ENCODE measurements at places on chromosomes 5 and 9.

- no peak for DNase-seq
These were observed 15.2 kb downstream of the EXD3 start for GRCh38 chr9:137407590-137408300.

- no peak for DNase-seq
These were observed 1306.3 kb upstream of the ACO1 start for GRCh38 chr9:31078175-31078574.

- DNase-seq, result no peak
These were observed 24.1 kb downstream of the ZNF462 start for GRCh38 chr9:106887066-106887465.

- no peak for DNase-seq
These were observed 199.9 kb downstream of the PIK3R1 start for GRCh38 chr5:68415177-68416085.

DNA sequence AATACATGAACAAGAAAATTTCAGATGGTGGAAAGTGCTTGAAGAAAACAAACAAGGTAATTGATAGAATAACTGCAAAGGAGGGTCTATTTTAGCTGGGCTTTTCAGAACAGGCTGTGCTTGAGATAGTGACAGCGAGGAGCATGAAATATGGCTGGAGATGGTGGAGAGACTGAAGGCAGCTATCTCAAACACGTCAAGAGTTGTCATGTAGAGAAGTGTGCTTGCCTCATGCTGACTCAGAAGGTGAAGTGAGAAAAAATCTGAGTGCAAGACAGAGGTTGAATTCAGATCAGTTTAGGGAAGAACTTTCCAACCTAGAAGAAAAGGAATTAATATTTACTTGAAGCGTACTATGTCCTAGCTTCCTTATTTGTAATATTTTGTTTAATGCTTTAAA lies 115.5 kb upstream of the RANBP3L start:
- DNase-seq, result no peak

- DNase-seq, result no peak
These were observed 17.7 kb upstream of the FAM174A start for GRCh38 chr5:100517301-100517974.

GRCh38 chr9:5445886-5446285 lies 4.5 kb upstream of the CD274 start:
- DNase-seq, result no peak

DNA sequence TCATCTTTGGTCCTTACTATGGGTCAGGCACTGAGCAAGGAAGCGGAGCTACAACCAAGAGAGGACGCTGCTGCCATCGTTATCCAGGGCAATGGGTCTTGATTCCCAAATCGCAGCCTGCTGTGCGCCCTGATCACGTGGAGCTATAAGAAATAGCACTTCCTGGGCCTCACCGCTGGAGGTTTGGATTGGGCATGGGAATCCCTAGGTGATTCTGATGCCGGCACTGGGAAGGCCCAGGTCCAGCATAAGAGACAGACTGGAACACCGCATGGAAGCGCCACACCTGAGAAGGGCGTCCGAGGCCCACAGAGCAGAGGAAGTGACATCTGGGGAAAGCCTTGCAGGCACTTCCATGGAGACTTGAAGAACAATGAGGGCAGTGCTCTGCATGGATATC lies 3.0 kb downstream of the IL17B start:
- DNase-seq, result no peak

DNA sequence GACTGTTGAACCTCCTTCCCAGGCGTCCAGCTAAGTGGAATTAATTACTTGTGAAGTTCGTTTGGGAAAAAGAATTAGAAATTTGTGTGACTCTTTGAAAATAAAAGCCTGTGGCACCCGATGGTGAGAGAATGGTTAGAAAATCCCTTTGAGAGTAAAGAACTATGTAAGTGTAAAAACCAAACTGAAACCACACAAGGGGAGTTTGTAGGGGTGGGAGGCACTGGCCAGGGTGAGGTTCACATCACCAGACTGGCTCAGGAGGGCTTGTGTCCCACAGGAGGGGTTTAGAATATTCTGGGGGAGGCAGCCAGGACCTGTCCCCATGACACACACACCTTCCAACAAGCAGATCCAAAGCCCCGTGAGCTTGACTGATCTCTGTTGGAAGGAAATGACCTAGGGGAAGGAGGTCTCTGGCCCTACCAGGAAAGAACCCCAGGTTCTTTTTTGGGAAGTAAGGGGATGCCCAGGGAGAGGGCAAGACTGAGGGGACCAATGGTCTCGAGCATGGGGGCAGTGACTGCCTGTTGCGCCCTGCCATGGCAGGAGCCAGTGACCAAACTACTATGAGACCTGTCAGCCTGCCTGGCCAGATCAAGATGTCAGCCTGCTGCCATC lies 4.3 kb downstream of the SPATA24 start:
- no peak for DNase-seq

GRCh38 chr5:2047341-2047927 lies 164.7 kb upstream of the IRX4 start:
- no peak for DNase-seq

Measured in stimulated activated CD4-positive, alpha-beta T cell treated with anti-CD3 and anti-CD28 coated beads, TNF-alpha, amount 100 ng/mL, for 24 hours (primary cell).